ENCODE measurements at places on chromosomes 7 and 10.

GRCh38 chr7:12244129-12244528, 33.0 kb downstream of the TMEM106B start:
- peak; percentile 24 for DNase-seq

DNA sequence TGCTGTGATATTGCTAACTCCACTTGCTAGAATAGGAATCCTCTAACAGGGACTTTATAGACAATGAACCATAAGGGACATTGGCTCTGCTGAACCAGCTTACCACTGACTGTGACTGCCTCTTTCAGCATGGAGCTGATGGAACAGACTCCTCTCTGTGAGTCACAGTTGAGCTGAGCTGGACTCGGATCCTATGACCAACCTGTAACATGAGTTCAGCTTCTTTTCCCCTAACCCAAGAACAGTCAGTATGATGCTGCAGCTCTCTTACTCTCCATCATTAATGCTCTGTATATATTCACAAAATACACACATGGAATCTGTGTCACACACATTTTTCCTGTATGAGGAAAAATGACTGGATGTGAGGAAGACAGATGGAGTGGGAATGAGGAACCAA, 177.9 kb upstream of the BET1 start:
- peak; percentile 79 for DNase-seq

DNA sequence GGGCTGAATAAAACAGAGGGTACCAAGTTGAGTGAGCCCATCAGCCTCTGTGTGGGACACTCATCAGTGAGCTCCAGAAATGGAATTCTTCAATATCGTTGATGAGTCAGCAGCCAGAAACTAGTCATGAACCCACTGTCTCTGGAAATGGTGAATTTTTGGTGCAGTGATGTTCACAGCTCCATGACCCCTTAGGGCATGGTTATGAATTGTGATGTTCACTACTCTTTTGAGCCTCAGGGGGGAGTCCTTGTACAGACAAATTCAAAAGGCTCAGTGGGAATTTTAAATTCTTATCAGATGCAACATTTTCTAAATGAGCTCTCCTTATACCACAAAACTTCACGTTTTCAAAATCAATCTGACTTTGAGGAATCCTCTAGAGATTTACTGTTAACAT, 335.7 kb downstream of the PHTF2 start:
- peak; percentile 50 for DNase-seq

GRCh38 chr7:53209129-53209528, 173.7 kb downstream of the POM121L12 start:
- DNase-seq: no peak

- peak; percentile 98 for DNase-seq
Measured at GRCh38 chr10:5945561-5946418, 31.6 kb downstream of the IL15RA start.

- DNase-seq: no peak
Measured at GRCh38 chr7:150481186-150481920, 30.9 kb downstream of the GIMAP8 start.

GRCh38 chr10:16777473-16778370, 39.5 kb downstream of the RSU1 start:
- peak; percentile 79 for DNase-seq

DNA sequence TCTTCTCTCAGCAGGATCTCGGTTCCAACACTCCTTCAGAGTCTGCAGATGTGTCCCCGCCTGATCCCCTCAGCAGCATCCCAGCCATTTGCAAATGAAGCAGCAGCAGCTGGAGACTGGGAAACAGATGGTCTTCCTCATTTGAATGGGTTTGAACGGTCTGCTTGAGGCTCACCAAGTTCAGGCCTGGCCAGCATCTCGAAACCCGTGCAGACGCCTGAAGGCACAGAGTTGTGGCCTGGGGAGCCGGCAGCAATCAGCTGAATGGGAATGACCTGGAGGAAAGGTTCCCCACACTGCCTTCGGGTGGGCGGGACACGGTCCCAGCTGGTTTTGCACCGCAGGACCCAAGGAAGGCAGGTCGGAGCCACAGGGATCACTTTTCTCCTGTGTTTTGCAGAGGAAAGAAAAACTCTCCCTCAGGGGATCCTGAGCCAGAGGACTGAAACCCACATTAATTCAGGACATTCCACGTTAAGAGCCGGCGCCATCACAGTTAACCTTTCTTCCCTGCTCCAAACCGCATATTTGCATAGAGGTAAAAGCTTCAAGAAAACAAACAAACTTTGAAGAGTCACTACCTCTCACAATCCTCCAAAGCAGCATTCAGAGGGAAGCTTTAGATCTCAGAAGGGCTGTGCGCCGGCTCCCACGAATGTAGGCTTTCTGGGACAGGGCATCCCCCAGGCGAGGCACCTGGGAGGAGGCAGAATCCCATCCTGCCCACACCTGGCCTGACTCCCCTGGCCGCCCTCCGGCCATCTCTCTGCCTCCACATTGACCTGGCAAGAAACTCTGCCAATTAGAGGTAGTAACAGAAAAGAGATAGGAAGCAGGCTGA, 17.7 kb downstream of the FGFR2 start:
- DNase-seq: no peak

DNA sequence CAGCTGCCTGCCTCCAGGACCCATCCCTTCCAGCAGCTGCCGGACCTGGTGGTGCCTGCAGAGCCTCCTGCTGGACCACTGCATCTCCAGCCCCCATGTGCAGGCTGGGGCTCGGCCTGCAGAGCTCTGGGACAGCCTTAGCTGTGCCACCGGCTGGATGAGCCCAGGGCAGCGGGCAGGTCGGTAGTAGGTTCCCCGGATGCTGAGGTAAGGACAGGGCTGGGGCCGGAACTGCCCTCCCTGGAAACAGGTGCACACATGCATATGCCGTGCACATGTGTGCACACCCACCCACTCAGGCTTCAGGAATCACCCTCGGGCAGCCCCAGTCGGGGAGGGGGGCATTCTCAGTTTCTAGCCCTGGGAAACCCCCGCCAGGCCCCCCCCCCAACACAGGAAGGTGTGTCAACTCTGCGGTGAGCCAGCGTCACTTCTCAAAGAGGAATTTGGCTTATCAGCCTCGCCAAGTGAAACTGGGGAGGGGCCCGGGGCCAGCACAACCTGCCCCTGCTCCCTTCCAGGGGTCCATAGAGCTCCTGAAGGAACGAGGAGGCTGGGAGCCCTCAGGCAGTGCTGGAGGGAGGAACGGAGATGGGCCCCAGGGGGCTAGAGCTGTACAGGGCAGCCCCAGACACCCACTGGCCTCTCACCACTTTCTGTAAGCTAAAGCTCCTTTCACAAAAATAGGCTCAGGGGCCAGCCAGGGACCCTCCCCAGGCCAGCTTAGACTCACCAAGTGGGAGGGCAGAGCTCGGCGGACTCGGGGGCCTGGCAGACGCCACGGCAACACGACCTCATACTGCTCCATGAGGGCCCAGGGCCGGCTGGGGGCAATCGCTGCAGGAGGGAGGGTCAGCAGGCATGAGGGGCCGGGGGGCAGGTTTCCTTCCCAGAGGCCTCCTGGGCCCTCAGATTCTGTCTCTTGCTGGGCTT, 1.7 kb downstream of the ADAM8 start:
- no peak for DNase-seq

DNA sequence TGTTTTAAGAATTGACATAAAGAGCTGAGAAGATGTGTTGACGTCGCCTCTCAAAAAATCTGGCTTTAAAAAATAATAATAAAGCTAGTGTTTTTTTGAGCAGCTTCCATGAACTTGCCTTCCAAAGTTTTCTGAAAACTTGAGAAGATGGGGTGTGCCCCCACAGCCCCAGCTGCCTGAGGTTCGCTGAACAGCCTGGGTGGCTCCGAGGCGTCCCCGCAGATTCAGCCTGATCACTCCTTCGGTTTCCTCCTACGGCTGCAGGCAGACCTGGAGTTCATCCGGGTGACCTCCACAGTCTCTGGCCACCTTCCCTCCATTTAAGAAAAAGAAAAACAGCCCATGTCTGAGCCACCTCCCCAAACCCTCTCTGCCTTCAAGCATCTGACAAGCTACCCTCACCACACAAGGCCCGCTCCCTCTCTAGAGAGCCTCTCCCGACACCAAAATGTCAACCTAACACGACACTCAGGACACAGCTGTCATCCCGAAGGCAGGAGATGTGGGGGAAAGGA, 177.8 kb downstream of the PTPRN2 start:
- no peak for DNase-seq

GRCh38 chr7:25775999-25776743, 375.8 kb upstream of the NFE2L3 start:
- DNase-seq: no peak

DNA sequence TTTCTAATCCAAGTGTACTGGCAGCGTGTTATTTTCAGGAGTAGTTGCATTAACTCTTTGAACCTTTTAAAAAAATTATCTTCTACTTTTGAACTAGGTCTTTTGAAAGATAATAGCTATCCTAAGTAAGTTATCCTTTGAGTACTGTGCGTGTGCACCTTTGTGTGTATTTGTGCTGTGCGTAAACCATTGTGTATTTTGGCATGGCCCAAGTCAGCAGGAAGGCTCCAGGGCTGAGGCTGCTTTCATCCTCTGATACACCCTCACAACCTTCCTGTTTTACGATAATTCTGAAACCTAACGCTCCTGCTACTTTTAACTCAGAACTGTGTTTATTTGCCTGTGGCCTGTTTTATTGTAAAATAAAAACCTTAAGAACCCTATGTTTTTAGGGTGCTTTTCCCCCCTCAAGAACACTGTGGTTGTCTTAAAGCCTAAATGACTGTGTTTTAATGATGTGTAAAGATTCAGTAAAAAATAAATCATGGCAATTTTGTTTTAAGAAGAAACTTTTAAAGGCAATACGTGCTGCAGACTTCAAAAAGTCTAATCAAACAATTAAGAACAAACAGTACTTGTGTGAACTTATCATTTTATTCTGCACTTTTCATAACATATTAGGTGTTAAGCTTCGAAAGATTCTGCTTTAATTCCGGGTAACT, 57.5 kb downstream of the HDAC9 start:
- no peak for DNase-seq

DNA sequence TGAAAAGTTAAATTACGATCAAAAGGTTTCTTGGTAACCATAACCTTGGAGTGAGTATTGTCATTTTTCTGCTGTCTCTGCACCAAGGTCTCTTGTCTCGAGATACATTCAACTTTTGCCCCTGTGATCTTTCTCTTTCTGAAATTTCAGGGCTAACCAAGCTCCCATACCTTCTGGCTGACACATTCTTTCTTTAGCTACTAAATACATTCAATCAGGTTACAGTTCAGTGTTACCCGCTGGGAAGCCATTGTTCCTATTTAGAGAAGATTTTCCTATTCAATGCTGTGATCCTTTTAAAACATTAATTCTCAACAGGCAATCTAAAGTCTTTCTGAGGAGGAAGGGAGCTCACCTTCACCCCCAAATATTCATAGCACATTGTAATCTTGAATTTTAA, 22.9 kb upstream of the DMTF1 start:
- DNase-seq: no peak

DNA sequence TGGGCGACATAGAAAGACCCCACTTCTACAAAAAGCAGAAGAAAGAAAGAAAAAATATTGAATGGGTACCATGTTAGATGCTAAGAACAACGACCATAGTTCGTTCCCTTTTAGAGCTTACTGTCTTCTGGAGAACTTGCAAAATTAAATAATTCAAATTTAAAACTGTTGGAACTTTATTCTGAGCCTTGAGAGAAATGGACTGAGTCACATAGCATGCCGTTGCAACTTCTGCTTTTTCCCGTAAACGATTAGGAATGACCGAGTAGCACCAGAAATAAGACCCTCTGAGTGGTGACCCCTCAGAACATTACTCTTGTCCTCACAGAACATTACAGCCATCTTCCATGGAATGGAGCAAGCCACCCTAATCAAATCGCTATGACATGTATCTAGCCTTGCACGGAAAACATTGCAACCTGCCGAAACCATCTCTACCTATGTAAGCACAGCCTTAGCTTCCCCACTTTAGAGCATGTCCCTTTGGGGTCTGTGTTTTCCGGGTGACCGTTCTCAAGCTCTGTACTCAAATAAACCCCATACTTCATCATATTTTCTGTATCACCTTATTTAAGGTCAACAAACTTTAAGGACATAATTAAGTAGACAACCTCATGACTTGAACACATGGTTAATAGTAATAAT, 179.1 kb downstream of the PRKCQ start:
- no peak for DNase-seq

DNA sequence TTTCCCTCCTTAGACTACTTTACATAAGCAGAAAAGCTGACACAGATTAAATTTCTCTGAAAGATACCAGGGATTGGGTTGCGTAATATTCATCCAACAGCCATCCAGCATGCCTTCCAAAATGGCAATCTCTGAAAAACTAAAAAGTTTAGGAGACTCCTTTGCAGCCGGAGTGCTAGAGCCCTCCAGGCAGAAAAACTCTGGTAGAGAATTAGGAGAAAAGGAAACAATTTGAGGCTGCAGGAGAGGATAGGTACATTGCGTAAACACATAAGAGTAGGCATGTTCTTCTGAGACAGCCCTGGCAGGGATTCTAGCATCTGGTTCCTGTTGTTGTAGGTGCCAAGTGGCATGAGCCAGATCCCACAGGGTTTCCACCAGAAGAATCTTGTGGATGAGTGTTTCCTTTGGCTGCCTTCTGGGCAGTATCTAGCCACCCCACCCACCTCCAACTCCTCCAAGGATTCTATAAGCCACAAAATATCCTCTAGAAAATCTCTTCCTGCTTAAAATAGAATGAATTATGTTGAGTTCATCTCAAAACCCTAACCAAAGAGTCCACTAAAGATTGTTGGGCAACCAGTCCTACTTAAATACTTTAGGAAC, 402.4 kb downstream of the HGF start:
- DNase-seq: peak; percentile 70
